CD4-positive, alpha-beta T cell treated with Interleukin-17A for 1 hour (primary cell): ENCODE measurements at places on chromosomes 2 and 18.
A peak's percentile ranks its signal among the peaks of the same experiment; 100 is the strongest.

- DNase-seq = no peak
These were observed 19.6 kb upstream of the SERPINB11 start for GRCh38 chr18:63683152-63683551.

DNA sequence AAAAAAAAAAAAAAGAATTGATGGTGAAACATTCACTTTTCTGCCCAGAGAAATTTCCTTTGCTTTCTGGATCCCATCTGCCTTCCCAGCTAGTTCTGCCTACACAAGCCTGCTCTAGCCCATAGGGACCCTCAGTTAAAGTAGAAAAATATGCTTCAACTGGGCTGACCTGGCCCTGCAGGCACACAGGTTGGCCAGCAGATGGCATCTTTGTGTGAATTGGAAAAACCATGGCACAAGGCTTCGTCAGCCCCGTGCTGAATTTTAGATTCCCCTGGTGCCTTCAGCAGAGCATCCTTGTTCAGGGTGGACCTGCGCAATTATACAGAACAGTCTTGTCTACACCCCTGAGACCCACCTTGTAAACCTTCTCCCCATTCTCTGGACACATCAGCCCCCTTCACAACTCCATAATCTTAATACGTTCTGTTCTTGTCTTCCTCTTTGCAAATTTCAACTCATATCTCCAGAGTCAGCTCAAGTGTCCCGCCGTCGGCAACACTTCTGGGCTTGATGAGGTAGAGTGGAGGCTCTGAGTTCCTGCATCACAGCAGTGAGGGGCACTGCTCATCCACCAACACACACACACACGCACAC, 114.5 kb downstream of the INSIG2 start:
- peak; percentile 61 for DNase-seq

GRCh38 chr2:2146969-2147900, 183.8 kb downstream of the MYT1L start:
- no peak for DNase-seq

DNA sequence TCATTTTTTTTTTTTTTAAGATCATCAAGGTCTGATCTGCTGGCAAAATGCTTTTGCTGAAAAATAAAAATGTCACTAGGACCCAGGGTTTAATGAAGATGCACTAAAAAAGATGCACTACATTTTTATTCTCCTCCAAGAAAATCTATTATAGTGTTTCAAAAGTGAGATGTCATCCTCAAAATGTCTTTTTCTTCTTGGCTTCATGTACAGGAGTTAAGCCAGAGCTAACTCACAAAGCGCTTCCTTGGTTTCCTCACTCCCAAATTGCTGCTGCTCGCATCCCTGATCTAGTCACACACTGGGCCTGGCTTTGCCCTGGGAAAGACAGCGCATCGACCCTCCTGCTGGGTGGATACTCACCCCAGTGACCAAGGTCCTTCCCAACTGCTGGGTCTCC, 113.4 kb upstream of the CCDC68 start:
- DNase-seq = no peak

DNA sequence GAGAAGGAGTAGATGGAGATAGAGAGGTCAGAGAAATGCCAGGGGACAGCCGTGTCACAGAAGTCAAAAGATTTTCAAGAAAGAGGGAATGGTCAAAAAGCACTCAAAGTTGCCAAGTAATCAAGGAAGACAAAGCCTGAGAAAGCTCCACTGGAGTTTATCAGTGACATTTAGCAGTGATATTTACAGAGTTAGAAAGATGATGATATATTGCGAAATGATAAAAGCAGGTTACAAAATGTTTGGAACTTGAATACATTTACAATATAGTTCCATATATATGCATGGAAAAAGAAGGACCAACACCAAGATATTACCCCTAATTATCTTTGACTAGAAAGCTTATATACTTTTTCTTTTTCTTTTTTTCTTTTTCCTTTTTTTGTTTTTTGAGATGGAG, 20.4 kb downstream of the ZNF2 start:
- DNase-seq = no peak

DNA sequence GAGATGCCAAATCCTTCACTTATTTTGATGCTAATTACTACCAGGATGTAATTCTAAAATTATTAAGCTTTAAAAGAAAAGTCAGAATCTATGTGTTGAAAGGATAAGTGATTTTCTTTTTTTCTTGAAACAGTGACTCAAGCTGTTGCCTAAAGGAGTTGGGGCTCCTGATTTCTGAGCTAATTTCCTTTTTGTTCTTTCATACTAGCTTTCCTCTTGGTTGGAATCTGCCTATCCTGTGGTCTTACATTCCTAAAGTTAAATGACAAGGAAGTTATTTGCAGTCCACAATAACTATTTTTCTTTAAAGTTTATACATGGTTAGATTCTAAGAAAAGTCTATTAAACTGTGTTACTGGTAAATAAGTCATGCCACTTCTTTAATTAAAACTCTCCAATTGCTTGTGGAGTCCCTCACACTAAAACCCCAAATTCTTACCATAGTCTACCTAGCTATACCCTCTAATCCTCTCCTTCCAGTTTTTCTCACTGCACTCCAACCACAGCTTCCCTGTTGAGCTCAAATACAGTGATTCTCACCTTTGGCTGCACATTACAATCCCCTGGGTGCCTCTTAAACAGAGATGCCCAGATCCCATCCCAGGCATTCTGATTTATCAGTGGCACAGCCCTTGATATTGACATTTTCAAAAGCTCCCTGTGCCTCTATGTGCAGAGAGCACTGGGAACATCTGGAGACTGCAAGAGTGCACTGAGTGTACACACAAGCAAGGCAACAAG, 63.3 kb upstream of the EFEMP1 start:
- no peak for DNase-seq

GRCh38 chr2:23291239-23291638, 93.7 kb upstream of the KLHL29 start:
- DNase-seq = no peak

GRCh38 chr18:77899972-77900754, 650.5 kb downstream of the GALR1 start:
- peak; percentile 55 for DNase-seq

GRCh38 chr2:23745068-23745725, 181.7 kb downstream of the ATAD2B start:
- no peak for DNase-seq

- no peak for DNase-seq
These were observed 144.1 kb downstream of the FHOD3 start for GRCh38 chr18:36441426-36442240.

DNA sequence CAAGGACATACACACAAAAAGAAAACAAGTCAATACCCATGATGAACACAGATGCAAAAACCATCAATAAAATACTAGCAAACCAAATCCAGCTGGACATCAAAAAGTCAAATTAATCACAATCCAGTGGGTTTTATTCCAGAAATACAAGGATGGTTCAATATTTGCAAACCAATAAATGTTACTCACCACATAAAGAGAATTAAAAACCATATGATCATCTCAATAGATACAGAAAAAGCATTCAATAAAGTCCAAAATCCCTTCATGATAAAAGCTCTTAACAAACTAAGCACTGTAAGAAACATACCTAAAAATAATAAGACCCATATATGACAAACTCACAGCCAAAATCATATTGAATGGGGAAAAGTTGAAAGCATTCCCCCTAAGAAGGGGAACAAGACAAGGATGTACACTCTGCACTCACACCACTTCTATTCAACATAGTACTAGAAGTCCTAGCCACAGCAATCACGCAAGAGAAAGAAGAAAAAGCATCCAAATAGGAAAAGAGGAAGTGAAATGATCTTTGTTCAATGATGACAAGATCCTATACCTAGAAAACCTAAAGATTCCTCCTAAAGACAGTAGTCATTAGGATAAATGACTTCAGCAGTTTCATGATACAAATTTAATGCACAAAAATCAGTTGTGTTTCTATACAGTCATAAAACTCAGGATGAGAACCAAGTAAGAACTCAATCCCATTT, 62.6 kb downstream of the TRAPPC8 start:
- no peak for DNase-seq

DNA sequence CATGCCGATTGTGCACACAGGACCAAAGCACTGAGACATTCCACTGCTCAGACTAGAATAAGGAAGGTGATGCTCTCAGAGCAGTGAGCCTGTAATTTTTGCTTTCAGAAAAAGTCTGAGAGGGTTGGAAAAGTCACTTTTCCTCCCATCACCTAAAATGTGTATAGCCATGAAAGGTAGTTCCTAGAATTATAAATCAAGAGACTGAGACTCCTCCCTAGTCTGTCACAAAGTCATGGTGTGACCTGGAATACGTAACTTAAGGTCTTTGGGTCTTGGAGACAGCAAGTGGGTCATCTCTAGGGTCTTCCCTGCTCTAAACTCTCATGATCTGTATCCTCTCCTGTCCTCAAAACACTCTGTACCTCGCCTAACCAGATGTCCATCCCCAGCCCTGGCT, 16.9 kb downstream of the ZNF521 start:
- DNase-seq = no peak

- DNase-seq = no peak
These were observed 51.5 kb upstream of the DCC start for GRCh38 chr18:52288403-52289004.

GRCh38 chr2:164302786-164303185, 318.5 kb downstream of the GRB14 start:
- DNase-seq = no peak

GRCh38 chr2:233063269-233063975, 3.3 kb downstream of the INPP5D start:
- DNase-seq = peak; percentile 39
